ENCODE measurements at places on chromosomes 11 and 22. TPM values are rescaled to one million over a fixed set of nuclear protein-coding genes. Genes with fewer than 3 reads are reported as not detected.
A peak's percentile ranks its signal among the peaks of the same experiment; 100 is the strongest.

GRCh38 chr11:126731576-126732142 lies 268.9 kb downstream of the KIRREL3 start:
- DNase-seq = no peak

DNA sequence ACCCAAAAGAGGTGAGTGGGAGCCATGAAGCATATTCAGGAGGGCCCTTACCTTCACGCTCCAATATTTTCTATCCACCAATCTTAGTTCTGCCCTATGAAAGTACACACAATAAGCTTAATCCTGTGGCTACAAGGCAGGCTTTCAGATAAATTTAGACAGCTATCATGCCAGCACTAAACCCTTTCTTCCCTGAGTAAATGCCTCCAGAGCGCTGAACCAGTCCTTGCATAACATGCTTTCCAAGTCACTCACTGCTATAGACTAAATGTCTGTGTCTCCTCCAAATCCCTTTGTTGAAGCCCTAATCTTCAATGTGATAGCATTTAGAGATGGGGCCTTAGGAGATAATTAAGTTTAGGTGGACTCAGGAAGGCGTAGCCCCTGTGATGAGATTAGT lies 50.3 kb upstream of the FIBIN start:
- no peak for DNase-seq

Gene OR51I1
- not detected for total RNA-seq

DNA sequence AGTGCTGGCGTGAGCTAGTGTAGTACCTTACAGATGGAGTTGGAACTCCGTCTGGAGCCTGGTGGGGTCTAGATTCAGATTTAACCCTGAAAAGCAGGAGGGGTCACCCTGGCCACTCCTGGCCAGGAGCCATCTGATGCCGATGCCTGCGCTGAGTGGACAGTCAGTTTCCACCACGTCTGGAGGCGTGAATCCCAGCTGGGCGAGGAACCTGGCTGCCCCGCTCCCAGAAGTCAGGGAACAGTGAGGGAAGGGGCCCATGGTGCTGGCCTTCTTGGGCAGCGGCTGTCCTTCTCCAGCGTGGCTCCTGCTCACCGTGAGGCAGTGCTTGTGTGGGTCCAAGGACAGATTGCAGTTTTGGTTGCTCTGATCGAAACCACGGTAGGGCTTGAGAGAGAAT lies 76.3 kb downstream of the PARVB start:
- no peak for DNase-seq

DNA sequence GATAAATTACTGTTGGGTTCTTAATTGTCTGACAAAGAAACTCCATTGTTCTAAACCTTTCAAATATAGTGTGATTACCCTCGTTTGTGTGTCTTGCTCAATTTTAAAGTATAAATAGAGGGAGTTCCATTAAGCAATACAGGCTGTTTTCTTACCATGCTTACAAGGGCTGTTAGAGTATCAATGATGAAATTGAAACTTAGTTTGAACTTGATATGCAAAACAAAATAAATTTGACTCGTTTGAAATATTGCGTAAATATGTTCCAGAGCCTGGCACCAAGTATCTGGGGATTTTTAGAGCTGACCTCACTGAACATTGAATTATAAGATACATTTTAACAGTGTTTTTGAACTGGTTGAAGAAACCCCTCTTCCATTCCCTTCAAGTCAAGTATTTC lies 31.7 kb downstream of the TEAD1 start:
- no peak for DNase-seq

- DNase-seq = peak; percentile 79
Measured at GRCh38 chr22:31248138-31248745, 36.1 kb downstream of the LIMK2 start.

Gene MS4A4E
- total RNA-seq = 7.1 TPM

- no peak for DNase-seq
Measured at GRCh38 chr11:134639586-134640330, 227.7 kb upstream of the B3GAT1 start.

DNA sequence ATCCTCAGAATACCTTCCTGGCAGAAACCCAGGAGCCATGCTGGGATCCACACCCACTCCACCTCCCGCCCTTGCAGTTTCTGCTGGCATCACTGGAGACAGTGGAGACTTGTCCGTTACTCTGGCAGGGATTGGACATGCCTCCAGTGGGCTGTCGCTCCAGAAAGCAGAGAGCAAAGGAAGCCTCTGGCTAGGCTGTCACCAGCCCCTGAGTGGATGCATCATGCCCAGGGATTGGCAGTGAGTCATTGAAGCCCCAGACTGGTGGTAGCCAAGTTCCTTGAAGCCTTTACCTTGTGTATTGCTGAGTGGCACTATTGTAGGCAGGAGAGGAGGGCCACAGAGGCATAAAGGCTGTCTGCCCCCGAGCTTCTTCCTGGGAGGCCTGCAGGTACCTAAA lies 34.8 kb upstream of the E2F8 start:
- no peak for DNase-seq

DNA sequence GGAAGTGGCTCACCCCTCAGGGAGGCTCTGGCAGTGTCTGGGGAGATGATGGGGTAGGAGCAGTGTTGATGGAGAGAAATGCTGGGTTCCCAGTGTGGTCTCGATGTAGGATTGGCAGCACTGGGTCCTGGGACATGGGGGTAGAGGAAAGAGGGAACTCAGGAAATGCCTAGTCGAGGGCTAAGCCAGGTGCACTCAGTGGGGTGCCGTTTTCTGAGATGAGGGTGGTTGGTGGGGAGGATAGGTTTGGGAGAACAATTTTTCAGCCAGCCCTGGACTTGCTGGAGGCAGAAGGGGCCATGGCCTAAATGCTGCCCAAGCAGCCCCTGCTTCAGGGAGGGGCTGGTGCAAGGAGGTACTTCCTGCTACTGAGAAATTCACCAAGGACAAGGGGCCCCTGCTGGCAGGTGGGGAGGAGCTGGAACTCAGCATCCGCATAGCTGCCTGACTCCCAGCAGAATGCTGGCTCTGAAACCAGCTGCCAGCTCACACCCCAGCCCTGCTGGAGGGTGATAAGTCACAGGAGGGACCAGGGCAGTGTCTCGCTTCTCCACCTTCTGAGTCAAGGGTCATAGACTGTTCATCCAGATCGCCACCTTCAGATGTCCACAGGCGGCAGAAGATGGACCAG lies 6.0 kb downstream of the CCDC157 start:
- DNase-seq = no peak

DNA sequence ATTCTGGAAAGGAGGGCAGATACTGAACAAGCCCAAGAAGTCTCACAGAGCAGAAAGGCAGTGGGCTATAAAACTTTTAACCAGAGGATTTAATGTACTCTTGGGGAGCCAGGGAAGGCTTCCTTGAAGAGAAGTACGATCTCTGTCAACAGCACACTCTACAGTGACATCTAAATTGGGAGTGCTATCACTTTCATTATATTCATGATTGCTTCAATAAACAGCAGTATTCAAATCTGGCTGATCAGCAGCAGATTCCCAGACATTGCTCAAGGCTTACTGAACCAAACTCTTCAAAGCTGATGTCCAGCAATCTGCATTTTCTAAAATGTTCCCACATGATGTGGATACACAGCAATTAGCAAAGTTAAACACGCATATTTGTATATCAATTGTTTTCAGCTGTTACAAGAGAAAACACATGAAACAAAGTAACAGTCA lies 44.2 kb downstream of the SYTL2 start:
- no peak for DNase-seq

Gene OR52A1
- not detected for total RNA-seq

DNA sequence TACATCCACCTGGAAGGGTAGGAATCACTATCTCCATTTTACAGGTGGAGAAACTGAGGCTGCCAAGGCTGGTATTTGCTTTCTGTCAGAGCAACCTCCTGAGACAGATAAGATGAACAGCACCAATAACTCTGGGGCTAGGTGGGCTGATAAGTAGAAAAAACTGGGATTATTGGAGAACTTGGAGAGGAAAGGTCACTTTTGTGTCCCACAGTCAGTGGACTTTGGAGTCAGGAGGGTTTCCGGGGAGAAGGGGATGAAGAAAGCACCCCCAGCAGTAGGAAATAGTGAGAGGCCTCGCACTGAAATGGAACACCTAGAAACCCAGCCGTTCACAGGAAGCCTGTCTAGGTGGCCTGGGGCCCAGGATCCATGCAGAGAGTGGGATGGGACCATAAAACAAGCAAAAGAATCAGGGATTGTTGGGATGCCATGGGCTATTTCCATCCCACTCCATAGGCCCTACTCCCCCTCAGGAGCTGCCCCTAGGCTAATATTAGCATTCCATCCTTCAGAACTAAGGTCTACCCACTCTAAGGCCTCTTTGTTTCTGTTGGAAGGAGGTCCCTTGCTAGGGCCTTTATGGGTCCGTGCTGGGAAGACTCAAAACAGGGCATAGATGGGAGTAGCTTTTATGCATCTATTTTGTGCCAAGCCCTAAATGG lies 31.0 kb upstream of the FCHSD2 start:
- DNase-seq = no peak

Data from sciatic nerve (tissue), 2 donors.